ENCODE measurements at places on chromosomes 2 and 18. TPM values are rescaled to one million over a fixed set of nuclear protein-coding genes. Genes with fewer than 3 reads are reported as not detected.

GRB14 gene
- total RNA-seq: not detected

CCDC88A gene
- total RNA-seq: 14.1 TPM

- no peaks in the 10 kb centered on the region for H3K36me3 ChIP-seq
- no peak for DNase-seq
- H3K27me3 ChIP-seq: peaks cover 2% of the 10 kb centered on the region
- H3K27ac ChIP-seq: no peak overlapping the region
- no peaks in the 10 kb centered on the region for H3K4me1 ChIP-seq
Observed at GRCh38 chr2:129192117-129192516, 787.3 kb upstream of the RAB6C start.

GRCh38 chr18:57744211-57744694, 58.9 kb downstream of the ATP8B1 start:
- no peak overlapping the region for H3K4me3 ChIP-seq
- H3K36me3 ChIP-seq: peaks cover 3% of the 10 kb centered on the region
- no peaks in the 10 kb centered on the region for H3K27me3 ChIP-seq
- DNase-seq: no peak
- no peaks in the 10 kb centered on the region for H3K4me1 ChIP-seq

- DNase-seq: peak; percentile 43
- H3K4me1 ChIP-seq: peaks cover 54% of the 10 kb centered on the region
- H3K36me3 ChIP-seq: no peaks in the 10 kb centered on the region
- H3K27me3 ChIP-seq: peaks cover 3% of the 10 kb centered on the region
- H3K27ac ChIP-seq: peak overlapping the region; percentile 23
Observed at GRCh38 chr2:9699139-9700108, 68.6 kb upstream of the YWHAQ start.

- no peaks in the 10 kb centered on the region for H3K36me3 ChIP-seq
- DNase-seq: no peak
- H3K27me3 ChIP-seq: peaks cover 61% of the 10 kb centered on the region
- peaks cover 14% of the 10 kb centered on the region for H3K4me1 ChIP-seq
- no peak overlapping the region for H3K27ac ChIP-seq
- H3K4me3 ChIP-seq: no peak overlapping the region
Observed at GRCh38 chr2:236166796-236167296, 1.3 kb downstream of the GBX2 start.

DNA sequence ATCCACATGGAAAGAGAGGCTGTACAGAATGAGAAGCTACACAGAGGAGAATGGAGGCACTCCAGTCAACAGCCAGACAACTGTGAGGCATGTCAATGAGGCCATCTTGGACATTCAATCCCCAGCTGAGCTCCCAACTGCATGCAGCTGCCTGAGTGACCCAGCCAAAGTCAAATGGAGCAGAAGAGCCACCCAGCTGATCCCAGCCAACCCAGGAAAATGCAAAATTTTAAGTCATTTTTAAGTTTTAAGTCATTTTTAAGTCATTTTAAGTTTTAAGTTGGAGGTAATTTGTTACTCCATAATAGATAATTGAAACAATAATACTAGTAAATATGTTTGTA, 63.6 kb downstream of the RBMS1 start:
- H3K36me3 ChIP-seq: peaks cover 11% of the 10 kb centered on the region
- no peak for DNase-seq
- no peaks in the 10 kb centered on the region for H3K27me3 ChIP-seq
- H3K4me3 ChIP-seq: no peak overlapping the region
- H3K27ac ChIP-seq: no peak overlapping the region

GRCh38 chr2:65420712-65421431, 11.5 kb downstream of the SPRED2 start:
- H3K27ac ChIP-seq: no peak overlapping the region
- DNase-seq: no peak
- H3K4me3 ChIP-seq: no peak overlapping the region
- H3K4me1 ChIP-seq: peaks cover 27% of the 10 kb centered on the region
- H3K36me3 ChIP-seq: no peaks in the 10 kb centered on the region

- no peaks in the 10 kb centered on the region for H3K36me3 ChIP-seq
- H3K4me3 ChIP-seq: no peak overlapping the region
Observed at GRCh38 chr2:5391362-5391761, 300.8 kb upstream of the SOX11 start.

DNA sequence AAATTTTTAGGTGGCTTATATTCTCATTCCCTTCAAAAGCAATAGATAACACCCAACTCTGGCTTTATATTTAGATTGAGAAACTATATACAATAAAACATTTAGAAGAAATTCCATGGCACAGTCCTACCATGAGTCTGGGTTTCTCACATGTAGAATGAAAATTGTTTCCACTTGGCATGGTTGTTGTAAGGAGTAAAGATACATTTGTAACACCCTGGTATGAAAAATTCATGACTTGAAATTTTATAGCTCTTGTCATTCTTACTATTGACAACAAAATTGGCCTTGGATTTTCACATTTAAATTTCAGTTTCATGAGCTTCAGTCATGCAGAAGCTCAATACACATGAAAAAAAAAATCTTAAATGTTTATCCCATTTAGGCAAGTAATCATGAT, 92.5 kb upstream of the CBLN2 start:
- H3K27me3 ChIP-seq: no peaks in the 10 kb centered on the region
- no peak for DNase-seq
- H3K4me1 ChIP-seq: peaks cover 2% of the 10 kb centered on the region
- no peak overlapping the region for H3K4me3 ChIP-seq

DNA sequence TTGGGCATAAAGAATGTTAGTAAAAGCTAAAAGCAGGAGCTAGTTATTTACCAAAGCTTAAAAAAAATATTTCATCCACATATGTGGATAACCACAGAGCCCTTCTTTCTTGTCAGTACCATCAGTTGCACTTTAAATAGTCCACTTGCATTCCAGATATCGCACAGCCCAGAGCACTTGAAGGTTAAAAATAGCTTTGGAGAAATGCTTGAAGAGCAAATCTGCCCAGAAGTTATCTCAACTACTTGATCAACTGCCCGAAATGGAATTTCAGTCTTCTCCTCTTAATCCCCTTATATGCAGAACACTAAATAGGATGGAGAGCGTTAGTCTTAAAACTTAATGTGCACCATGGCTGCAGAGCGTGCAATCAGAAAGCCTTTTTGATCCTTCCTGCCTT, 148.3 kb downstream of the PLEKHA3 start:
- no peak overlapping the region for H3K27ac ChIP-seq
- no peak overlapping the region for H3K4me3 ChIP-seq
- no peaks in the 10 kb centered on the region for H3K4me1 ChIP-seq
- H3K36me3 ChIP-seq: peaks cover 2% of the 10 kb centered on the region

GRCh38 chr2:6526093-6526824, 339.4 kb downstream of the CMPK2 start:
- H3K27ac ChIP-seq: no peak overlapping the region
- H3K4me3 ChIP-seq: no peak overlapping the region
- no peaks in the 10 kb centered on the region for H3K27me3 ChIP-seq
- no peak for DNase-seq

- no peaks in the 10 kb centered on the region for H3K36me3 ChIP-seq
- H3K27ac ChIP-seq: no peak overlapping the region
- peaks cover 14% of the 10 kb centered on the region for H3K27me3 ChIP-seq
Observed at GRCh38 chr2:98070081-98070480, 16.9 kb upstream of the VWA3B start.

GRCh38 chr18:9885170-9886004, at the start of gene TXNDC2:
Gene TXNDC2 (plus strand): TSS chr18:9885973. CDS start chr18:9886681, 708 bp downstream.
- no peak for DNase-seq
- no peaks in the 10 kb centered on the region for H3K36me3 ChIP-seq
- no peaks in the 10 kb centered on the region for H3K27me3 ChIP-seq
- no peaks in the 10 kb centered on the region for H3K4me1 ChIP-seq
- H3K27ac ChIP-seq: no peak within 1 kb of the TSS

- peaks cover 12% of the 10 kb centered on the region for H3K4me1 ChIP-seq
- H3K4me3 ChIP-seq: peak within 1 kb of the TSS; percentile 69
- DNase-seq: peak; percentile 15
- no peaks in the 10 kb centered on the region for H3K36me3 ChIP-seq
- H3K27ac ChIP-seq: no peak within 1 kb of the TSS
- H3K27me3 ChIP-seq: peaks cover 63% of the 10 kb centered on the region
Observed at GRCh38 chr18:48408727-48409590, at the start of gene ZBTB7C. Gene ZBTB7C (minus strand): TSS chr18:48409383.

DNA sequence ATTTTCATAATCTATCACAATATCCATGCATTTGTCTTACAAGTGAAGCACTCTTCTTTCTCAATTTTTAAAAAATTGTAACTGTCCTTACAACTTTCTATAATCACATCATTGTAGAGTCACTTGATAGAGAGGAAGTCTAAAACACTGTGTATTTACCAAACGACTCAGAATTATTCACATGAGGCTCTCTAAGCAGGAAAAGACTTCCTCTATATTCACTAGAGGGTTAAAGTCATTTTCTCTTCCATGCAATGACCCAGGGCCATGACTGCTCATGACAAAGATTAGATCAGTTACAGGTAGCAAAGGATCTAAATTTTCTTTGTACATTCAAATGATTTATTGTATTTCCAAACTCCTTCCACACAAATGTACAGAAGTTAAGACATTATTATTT, 9.0 kb upstream of the SLC1A4 start:
- DNase-seq: no peak
- H3K36me3 ChIP-seq: no peaks in the 10 kb centered on the region
- no peak overlapping the region for H3K4me3 ChIP-seq
- H3K27ac ChIP-seq: no peak overlapping the region
- peaks cover 21% of the 10 kb centered on the region for H3K4me1 ChIP-seq
